ENCODE measurements at places on chromosomes 6 and 20.

- DNase-seq: no peak
These were observed 185.9 kb downstream of the ESR1 start for GRCh38 chr6:151993364-151993763.

- DNase-seq: no peak
These were observed 10.1 kb upstream of the TMEM244 start for GRCh38 chr6:129871221-129871620.

- no peak for DNase-seq
These were observed 29.1 kb upstream of the C20orf203 start for GRCh38 chr20:32702706-32703425.

DNA sequence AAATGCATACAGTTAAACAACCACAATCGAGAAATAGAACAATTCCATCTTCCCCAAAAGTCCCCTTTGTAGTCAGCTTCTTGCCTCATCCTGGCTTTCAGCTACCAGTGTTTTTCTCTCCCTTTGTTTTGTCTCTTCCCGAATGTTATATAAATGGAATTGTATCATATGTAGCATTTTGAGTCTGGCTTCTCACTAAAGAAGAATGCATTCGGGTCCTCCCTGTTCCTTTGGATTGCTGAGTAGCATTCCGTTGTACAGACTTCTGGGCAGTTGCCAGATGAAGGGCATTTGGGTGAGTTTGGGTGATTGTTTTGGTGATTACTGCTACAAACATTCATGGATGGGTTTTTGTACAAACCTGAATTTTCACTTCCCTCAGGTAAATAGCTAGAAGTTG is 27.8 kb downstream of the PRPH2 start:
- DNase-seq: peak; percentile 88

GRCh38 chr6:16903470-16903869 is 142.2 kb upstream of the ATXN1 start:
- peak; percentile 48 for DNase-seq

- DNase-seq: no peak
These were observed 39.0 kb downstream of the MAN1A1 start for GRCh38 chr6:119310486-119311036.

DNA sequence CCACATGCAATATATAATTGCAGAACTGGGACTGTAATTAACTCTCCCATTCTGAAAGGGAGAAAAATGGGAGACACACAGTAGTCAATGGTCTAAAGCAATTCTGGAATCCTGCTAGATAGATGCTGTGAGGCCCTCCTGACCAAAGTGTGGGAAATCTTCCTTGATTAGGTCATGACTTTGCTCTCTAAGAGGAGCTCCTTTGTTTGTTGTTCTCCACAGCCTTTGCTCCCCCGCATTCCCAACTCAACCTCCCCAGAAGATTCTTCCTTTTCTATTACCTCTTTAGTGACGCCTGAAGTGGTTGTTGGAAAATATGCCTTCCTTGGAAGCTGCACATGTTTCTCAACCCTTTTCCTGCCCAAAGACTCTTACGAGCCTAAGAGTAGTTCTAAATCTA is 28.8 kb upstream of the LIN28B start:
- DNase-seq: no peak

- DNase-seq: no peak
These were observed 258.3 kb upstream of the PMEPA1 start for GRCh38 chr20:57968120-57968519.

- DNase-seq: no peak
These were observed 117.6 kb downstream of the MRPL14 start for GRCh38 chr6:44009425-44010321.

- no peak for DNase-seq
These were observed 9.5 kb upstream of the SFT2D1 start for GRCh38 chr6:166351715-166352285.

Measured in fibroblast of skin of scalp (primary cell).